ENCODE measurements at places on chromosomes 3 and 15. TPM values are rescaled to one million over a fixed set of nuclear protein-coding genes. Genes with fewer than 3 reads are reported as not detected.

- DNase-seq: no peak
Observed at GRCh38 chr15:68620721-68621527, 42.1 kb downstream of the CORO2B start.

Gene TBL1XR1
- 147 TPM for total RNA-seq

GRCh38 chr3:32522682-32523081 is 20.0 kb upstream of the CMTM6 start:
- no peak for DNase-seq

DNA sequence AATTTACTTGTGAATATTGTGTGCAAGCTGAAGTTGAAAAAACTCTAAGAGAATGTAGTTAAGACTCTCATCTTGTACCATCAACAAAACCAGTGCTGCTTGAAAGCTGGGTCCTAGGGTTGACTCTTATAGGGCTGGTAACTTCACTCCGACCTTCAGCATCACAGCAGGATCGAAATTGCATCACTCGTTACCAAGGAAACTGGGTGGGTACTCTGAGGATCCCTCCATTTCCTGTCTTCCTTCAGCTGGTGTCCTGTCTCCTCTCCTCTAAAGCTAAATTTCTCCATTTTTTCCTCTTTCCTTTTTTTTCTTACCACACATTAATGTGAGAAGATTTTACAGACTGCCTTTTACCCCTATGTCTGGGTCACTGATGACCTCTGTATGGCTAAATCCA is 3.0 kb upstream of the APH1B start:
- no peak for DNase-seq

DNA sequence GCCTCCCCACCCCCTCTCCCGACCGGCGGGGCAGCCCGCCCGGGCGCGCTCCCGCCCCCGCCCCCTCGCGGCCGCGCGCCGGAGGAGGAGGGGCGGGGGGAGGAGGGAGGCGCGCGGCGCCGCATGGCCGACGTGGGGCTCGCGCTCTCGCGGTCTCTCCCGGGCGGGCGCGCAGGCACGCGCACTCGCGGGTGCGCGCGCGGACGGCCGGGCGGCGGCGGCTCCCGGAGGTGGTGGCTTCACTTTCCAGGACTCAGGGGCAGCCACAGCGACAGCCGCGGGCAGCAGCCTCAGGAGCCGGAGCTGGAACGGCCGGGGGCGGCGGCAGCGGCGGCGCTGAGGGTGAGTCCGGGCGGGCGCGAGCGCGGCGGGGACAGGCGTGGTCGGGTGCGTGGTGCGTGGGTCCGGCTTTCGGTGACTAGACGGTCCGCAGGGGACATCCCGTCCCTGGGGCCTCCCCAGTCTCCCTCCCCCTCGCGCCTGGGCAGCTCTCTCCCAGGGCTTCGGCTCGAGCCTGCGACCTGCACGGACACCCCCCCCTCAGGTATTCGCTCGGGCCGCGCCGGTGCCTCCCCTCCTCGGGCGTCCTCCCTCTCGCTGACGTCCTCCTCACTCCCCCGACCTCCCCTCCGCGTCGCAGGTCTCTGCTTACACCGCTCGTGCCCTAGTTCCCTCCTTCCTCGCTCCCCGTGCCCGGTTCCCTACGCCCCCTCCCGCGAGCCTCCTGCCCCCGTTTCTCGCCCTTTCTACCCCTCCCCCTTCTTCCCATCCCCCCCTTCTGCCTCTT is at the start of gene UBE2E2:
Gene UBE2E2, plus strand, starts transcription at position 407 of the 787 bp plus-strand sequence.
- DNase-seq: peak; percentile 64

Gene LSMEM2
- not detected for total RNA-seq

GRCh38 chr3:197422506-197422905 is 124.1 kb upstream of the DLG1 start:
- no peak for DNase-seq

Gene MEX3B
- 0.98 TPM for total RNA-seq

DNA sequence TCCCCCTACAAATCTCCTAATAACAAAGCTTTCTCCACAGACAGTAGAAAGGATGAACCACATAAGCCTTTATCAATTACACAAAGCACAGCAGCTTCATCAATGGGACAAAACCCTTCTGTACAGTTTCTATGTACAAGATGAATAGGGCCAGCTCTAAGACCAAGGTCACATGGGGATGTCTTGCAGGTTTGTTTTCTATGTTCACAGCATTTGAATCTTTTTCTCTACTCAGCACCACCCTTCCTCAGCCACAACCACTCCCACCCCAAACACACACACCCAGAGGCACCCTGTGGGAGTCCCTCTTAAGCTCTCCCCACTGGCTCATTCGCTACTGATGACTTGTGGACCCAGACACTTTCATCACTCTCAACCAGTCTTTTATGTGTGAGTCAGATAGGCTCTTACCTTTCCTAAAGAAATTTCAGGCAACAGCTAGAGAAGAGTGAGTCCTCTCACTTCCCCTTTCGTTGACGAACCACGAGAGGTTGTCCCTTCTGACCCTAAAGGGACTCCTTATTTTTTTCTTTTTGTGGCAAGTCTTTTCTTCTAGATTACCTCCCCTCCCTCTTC is 57.9 kb downstream of the ARHGAP31 start:
- DNase-seq: no peak

Gene SMCO1
- total RNA-seq: not detected

Gene CIB2
- total RNA-seq: 2.9 TPM

Gene DNASE1L3
- total RNA-seq: 0.44 TPM

Gene TMEM266
- not detected for total RNA-seq

Gene MUSTN1
- total RNA-seq: 13.0 TPM

- no peak for DNase-seq
Observed at GRCh38 chr3:11305509-11305908, 33.3 kb downstream of the ATG7 start.

Gene SCAANT1
- total RNA-seq: not detected

DNA sequence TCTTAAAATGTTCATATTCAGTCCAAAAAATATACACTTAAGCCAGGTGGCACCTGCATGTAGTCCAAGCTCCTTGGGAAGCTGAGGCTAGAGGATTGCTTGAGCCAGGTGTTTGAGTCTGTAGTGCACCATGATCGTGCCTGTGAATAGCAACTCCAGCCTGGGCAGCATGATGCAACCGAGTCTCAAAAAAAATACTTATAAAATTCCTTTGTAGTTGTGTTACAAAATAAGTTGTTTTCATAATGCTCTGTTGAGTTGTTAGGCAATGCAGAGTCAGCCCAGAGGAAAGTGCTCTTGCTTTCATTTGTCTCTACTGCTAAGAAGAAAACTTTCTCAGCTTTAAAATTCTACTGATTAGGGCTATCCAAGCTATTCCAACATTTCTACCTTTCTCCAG is 442.8 kb upstream of the ARRDC4 start:
- no peak for DNase-seq

- no peak for DNase-seq
Observed at GRCh38 chr15:92184142-92184541, 209.5 kb upstream of the ST8SIA2 start.

Gene SLC22A14
- total RNA-seq: not detected

- DNase-seq: no peak
Observed at GRCh38 chr15:44082558-44083157, 112.4 kb downstream of the FRMD5 start.

- no peak for DNase-seq
Observed at GRCh38 chr3:171753025-171753472, 57.2 kb downstream of the PLD1 start.

- no peak for DNase-seq
Observed at GRCh38 chr15:55959744-55960447, 33.5 kb downstream of the NEDD4 start.

- DNase-seq: peak; percentile 60
Observed at GRCh38 chr15:66387163-66388042, 691 bp downstream of the MAP2K1 start.

DNA sequence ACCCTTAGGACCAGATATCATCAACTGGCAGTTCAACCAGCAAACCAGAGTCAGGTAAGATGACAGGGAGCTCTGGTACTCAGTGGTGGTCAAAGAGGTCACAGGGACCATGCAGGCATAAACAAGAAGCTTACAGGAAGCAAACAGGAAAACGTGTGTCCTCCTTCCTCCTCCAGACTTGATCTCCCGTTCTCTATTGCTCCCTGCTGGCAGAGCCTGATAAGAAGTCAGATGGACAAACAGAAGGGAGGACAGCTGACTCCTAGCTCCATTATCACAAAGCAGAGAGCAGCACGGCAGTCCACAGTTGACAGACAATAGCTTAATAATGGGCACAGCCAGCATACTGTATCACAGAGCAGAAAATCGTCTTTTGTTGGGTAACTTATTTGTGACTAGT is 156.5 kb upstream of the SLC2A2 start:
- no peak for DNase-seq

Gene AADACL2
- total RNA-seq: not detected

- DNase-seq: no peak
Observed at GRCh38 chr3:13234666-13235065, 161.4 kb upstream of the IQSEC1 start.

Gene SLC12A6
- 28.8 TPM for total RNA-seq

- no peak for DNase-seq
Observed at GRCh38 chr15:68333775-68334470, 56.4 kb downstream of the FEM1B start.

Gene NANOGP8
- 1.1 TPM for total RNA-seq

DNA sequence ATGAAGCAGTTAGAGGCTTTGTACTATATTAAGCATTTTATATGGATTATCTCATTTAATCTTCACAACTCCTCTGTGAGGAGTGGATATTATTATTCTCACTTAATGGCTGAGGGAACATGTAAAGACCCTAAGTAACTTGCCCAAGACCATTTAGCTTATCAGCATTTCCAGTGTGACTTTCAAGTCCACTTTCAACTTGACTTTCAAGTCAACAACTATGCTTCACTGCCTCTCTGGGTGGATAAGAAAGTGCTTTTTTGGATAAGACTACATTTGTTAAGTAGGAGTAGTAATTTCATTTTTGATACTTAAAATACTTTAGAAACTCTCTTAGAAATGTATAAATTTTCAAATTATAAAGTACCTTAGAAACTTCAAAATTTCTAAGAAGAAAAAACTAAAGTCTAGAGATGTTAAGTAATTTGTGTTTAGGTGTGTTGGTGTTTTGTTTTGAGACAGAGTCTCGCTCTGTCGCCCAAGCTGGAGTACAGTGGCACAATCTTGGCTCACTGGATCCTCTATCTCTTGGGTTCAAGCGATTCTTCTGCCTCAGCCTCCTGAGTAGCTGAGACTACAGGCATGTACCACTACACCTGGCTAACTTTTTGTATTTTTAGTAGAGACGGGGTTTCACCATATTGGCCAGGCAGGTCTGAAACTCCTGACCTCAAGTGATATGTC is 71.8 kb downstream of the MINDY2 start:
- DNase-seq: no peak

- peak; percentile 6 for DNase-seq
Observed at GRCh38 chr15:70416829-70417228, 319.1 kb upstream of the TLE3 start.

Gene MYRIP
- 2.6 TPM for total RNA-seq

DNA sequence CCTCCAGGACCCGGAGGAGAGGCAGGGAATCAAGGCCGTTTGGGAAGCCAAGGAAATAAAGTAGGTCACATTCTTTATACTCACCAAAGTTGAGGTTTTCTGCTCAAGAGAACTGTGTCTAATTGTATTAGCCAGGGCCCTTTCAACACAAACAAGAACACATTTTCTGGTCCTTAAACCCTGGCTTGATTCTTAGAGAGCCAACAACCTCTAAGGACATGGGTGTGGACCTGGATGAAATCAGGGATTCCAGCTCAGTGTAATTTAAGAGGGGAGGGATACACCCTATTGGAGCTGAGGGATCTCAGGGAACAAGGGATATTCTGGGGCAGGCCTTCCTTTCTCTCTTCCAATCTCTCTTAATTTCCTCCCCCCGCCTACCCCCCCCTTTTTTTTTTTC is 104.8 kb downstream of the COL6A6 start:
- no peak for DNase-seq

- DNase-seq: peak; percentile 56
Observed at GRCh38 chr3:98770261-98771039, 7.3 kb downstream of the ST3GAL6 start.

GRCh38 chr3:99808163-99808794 is 9.4 kb upstream of the CMSS1 start:
- no peak for DNase-seq

DNA sequence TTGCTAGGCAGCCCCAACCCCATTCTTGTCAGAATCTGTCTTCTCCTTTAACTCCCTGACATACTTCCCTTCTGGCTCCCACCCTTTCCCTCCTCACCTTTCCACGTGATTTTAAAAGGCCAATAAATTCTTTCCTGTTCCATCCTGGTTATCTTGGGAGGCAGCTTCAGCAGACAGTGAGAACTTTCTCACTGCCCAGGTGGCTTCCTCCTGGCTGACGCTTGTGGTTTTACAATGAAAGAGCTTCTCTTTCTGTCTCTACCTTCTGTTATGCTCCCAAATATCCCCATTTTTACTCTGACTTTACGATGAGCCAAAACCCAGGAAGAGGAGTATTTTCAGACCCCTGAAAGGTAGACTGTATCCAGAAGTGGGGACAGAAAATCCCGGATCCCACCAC is 42.1 kb downstream of the GASK1A start:
- DNase-seq: no peak

GRCh38 chr3:195140816-195141793 is 129.9 kb downstream of the XXYLT1 start:
- DNase-seq: no peak

DNA sequence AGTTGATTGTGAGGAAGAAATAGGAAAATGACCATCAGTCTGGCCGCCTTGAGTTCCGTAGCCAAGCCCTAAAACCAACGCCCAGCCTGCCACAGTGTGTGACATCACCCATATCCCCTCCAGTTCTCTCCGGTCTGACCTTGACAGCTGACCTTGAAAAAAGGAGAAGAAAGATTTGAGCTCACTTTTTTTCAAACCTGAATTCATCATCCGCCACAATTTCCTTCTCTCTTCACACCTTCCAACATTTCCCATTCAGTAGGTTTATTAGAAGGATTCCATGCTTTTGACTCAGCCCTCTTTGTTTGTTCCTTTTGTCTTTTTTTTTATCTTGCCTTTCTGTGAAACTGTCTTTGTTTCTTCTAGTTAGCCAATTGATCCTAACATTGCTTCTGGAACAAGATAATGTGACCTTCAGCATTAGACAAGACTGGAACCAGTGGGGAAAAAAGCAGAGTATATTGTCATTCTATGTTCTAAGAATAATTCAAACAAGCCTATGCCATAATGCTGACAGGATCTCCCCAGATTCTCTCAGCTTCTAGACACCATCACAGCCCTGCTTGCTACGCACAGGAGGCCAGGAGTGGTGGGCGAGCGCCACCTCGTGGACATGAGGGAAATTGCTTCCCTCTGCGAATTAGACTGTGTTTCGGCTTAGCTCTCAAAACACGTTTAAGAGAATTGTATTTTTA is 283.1 kb downstream of the FGF12 start:
- peak; percentile 65 for DNase-seq

DNA sequence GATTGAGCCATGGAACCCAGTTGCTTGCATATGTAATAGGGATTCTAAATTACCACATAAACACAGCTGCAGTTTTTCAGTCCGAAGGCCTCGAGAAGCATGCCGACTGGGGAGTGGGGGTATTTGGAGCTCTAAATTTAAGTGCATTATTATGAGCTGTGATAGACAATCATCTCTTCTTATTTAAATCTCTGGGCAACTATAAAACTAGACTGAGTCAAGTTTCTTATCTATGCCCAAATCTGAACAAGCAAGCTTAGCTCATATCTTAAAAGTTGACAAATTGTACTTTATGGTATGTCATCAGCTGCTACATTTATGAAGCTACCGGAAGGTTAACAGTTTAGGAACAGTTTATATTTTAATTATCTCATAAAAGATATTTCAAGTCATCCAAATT is 19.5 kb upstream of the THRB start:
- DNase-seq: no peak
